ENCODE measurements at places on chromosomes 3 and 15. TPM values are rescaled to one million over a fixed set of nuclear protein-coding genes. Genes with fewer than 3 reads are reported as not detected.

The LRRIQ4 gene
- total RNA-seq, result not detected

The SLC41A3 gene
- total RNA-seq, result 26.1 TPM

The NANOGP8 gene
- total RNA-seq, result 0.89 TPM

The PRRT3 gene
- 1.2 TPM for total RNA-seq

The KLHL40 gene
- total RNA-seq, result 13.4 TPM

The IQCF5 gene
- total RNA-seq, result not detected

The MAGEL2 gene
- 2.8 TPM for total RNA-seq

The ALS2CL gene
- 21.0 TPM for total RNA-seq

DNA sequence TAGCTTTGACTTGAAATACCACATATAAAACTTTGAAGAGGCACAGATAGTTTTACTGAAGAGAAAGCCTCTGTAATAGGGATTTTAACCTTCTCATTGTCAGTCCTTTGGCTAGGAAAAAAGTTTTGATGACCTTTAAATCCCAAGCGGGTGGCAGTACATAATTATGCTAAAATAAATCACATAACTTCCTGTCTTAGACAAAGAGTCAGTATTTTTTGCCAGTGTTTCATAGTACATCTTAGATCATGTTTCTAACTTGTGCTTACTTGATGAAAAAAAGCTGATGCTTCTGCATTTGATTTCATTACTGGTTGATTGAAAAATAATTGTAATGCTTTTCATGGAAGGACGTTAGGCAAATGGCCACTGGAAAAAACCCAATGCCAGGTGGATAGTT lies 5.8 kb downstream of the ST3GAL6 start:
- no peak for DNase-seq

- no peak for DNase-seq
Observed at GRCh38 chr3:127903611-127904375, 11.2 kb upstream of the KBTBD12 start.

GRCh38 chr3:167289435-167289834 lies 90.7 kb downstream of the ZBBX start:
- DNase-seq, result no peak

DNA sequence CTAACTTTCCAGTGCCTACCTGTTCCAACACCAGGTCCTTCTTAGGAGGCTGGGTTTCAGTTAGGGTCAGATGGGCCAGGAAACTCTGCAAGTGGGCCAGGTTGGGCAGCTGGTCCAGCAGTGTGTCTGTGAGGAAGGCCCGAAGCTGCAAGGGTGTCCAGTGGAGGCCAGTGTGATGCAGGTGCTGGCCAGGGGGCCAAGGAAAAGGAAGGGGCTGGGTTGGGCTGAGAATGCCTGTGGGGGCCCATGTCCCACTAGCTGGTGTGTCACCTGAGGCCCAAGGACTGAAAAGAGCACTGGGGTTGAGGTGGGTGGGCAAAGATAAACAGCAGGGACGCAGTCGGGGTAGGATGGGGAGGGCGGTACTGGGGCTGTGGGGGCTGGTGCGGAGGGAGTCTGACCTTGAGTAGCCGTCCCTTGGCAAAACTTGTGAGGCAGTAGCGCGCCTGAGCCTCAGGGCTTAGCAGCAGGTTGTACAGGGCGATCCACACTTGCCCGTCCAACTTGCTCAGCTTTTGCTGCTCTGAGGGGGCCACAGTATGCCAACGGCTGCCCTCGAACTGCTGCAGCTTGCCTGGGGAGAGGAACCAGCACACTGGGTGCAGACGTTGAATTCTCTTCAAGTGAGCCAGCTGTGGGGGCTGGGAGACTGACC lies 1.5 kb upstream of the RASSF1 start:
- DNase-seq, result no peak

GRCh38 chr3:32706348-32707025 lies 21.5 kb downstream of the CNOT10 start:
- no peak for DNase-seq

DNA sequence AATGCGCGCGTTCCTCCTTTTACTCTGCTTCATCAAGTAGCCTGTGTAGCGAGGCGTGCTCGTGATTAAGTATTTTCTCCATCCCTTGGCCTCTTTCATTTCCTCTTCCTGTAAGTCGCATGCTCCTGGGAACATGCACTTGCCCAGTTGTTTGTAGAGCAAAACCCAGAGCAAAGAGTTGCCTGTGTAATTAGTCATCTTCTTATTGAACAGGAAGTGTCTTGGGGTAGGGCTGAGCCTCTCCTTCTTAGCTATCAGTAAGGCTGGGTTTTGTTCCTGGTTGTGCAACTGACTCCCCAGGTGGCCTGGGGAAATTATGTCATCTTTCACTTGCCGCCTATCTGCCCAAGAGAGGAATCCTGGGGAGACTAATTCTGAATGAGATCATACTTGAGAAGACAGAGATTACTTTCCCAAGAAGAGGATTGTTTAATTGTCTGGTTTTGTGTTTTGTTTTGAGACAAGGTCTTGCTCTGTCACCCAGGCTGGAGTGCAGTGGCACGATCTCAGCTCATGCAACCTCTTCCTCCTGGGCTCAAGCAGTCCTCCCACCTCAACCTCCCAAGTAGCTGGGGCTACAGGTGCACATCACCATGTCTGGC lies 14.9 kb downstream of the LIPH start:
- peak; percentile 2 for DNase-seq

DNA sequence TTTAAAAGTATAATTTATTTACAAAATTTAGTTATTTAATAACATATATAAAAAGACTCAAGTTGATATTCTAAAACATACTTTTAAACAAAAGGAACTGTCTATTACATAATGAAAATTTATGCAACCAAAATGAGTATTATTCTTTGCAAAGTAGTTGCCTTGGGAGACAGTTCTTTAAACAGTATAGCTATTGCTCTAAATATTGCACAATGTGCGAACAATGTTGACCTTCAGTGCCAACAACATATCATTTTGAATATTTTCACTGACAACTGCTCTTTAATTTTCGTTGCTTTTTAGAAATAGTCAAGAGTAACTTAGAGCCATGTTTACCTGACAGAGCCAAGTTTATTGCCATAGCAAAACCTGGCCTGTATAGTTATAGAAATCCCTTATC lies 124.9 kb downstream of the ZBTB20 start:
- DNase-seq, result no peak

GRCh38 chr3:17800232-17800631 lies 57.8 kb upstream of the TBC1D5 start:
- no peak for DNase-seq

GRCh38 chr3:8399686-8400085 lies 101.9 kb upstream of the LMCD1 start:
- no peak for DNase-seq

DNA sequence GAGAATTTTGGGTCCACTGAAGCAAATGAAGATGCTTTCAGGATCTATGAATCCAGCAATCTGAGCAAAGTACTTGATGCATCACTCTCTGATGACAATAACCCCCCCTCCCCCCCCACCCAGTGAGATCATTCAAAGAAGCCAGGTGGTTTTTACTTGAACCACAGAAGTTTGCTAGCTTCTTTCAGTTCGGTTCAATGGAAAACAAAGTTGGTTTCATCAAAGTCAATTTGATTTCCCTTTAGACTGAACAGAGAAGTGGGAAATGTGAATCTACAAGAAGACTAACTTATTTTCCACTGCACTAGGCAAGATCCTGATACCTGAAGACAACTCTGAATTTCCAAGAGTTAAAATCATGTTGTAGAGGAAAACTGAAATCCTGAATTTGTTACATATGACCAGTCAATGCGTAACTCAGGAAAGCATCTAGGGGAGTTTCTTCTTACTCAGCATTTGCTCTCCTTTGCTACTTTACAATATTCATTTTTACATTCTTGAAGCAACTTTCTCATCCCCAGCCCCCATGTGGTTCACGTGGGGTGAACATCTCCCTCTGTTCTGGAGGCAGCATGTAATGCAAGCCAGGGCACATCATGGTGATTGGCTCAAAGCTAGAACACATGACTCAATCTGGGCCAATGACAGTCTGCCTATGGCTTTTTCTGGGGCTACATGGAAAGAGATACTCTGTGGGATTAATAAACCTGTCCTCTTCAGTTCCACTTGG lies 572.6 kb downstream of the FOXP1 start:
- DNase-seq, result no peak

- DNase-seq, result no peak
Observed at GRCh38 chr3:167318306-167318705, 61.8 kb downstream of the ZBBX start.

DNA sequence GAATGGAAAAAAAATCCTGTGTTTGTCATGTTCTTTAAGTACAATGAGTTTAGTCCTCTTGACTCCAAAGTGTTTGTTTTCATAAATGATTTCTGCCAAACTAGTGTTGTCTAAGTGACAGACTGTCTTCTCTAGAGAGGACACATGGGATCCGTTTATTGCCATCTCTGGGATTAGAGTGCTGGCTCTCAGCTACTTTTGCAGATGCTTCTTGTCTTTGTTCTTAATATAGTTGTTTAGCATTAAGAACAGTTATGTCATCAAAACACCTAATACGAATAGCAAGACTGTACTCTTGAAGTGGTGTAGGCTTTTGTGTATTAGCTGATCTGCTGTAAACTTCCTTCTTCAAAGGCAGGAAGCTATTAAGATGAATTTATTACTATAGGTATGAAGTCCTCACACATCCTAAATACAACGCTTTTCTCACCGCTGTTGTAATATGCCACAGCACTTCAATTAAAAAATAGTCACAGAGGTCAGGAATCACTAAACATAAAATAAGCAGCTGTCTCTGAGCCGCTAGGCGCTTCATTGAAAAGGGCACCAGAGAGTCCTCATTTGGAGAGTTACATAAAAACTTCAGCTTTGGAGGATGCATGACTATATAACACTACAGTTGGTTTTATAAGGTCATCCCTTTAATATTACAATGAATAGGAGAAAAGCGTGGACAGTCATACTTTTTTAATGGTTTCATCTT lies 128.3 kb upstream of the ZNF385D start:
- peak; percentile 49 for DNase-seq

DNA sequence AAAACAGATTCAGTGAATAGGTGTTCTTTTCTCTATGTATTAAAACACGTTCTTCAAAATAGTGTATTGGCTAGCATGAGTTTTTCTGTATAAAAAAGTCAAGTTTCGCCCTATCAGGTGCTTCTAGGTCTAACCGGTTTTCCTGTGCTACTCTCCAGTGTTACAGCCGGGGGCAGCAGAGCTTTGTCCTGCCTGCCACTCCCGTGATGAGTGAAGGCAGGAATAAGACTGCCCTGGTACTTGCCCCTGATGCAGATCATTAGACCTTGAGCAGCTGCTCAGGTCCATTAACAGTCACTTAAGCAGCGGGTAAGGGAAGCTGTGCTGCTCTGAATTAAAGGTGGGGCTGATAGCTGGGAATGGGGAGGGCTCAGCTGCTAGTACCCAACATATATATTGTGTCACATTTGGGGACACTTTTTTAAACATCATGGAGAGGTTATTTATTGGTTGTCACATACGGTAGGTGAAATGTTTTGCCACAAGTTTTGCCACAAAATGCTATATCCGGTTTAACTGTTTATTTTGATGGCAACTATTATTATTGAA lies 1.3 kb upstream of the UNC13C start:
- no peak for DNase-seq

DNA sequence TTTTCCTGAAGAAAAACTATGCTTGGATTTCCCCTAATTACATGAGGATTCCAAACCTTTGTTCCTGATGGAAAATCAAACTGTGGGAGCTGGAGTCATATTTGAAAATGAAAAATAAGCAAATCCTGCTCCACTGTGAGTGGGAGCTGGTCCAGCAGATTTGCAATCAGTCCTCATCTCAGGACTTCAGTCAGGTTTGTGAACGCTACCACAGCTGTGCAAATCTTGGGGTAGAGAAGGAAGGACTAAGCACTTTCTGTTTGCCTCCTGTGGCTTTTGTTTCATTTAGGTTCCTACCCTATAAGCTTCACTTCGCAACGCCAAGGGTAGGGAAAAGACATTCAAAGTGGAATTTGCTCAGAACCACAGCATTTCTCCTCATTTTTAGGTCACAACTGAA lies 238.2 kb downstream of the TUSC7 start:
- no peak for DNase-seq

DNA sequence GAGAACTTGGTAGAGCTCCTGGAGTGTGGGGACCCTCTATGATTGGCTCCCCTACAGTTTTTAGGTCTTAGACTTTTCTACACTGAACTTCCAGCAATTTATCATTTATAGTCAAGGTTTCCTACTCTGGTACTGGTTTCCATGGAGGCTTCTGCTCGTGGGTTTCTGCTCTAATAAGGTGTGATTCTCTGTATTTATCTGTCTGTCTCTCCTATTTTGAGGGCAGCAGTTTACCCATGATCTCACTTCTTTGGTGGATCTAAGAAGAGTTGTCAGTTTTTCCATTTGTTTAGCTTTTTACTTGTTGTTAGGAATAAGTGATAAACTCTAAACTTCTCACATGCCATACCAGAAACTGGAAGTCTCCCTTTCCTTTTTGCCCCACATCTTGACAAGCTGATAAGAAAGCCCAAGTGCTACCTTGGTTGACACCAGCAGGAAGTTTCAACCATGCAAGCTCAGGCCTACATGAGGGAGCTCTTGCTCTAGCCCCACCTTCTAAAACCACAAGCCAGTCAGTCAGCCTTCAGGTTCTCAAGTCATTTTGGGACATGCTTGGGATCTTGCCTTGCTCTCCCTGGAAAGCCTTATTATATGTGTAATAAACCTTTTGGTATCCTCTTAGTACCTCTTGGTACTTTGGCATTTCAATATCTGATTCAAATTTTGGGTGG lies 10.0 kb downstream of the TIMMDC1 start:
- DNase-seq, result no peak

GRCh38 chr3:11482021-11482420 lies 161.7 kb downstream of the VGLL4 start:
- peak; percentile 30 for DNase-seq

GRCh38 chr15:73867956-73868355 lies 5.4 kb upstream of the TBC1D21 start:
- no peak for DNase-seq

DNA sequence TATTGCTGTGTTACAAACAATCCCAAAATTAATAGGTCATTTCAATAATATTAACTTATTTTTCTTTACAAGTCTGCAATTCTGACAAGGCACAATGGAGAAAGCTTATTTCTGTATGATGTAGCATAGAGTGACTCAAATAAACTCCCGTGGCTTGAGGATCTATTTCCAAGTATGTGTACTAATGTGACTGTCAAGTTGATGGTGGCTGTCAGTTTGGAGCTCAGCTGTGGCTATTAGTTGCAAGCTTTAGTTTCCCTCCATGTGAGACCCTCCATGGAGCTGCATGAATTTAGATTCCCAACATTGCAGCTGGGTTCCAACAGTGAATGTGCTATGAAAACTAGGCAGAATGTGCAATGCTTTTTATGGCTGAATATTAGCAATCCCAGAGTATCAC lies 515.5 kb upstream of the GBE1 start:
- no peak for DNase-seq

DNA sequence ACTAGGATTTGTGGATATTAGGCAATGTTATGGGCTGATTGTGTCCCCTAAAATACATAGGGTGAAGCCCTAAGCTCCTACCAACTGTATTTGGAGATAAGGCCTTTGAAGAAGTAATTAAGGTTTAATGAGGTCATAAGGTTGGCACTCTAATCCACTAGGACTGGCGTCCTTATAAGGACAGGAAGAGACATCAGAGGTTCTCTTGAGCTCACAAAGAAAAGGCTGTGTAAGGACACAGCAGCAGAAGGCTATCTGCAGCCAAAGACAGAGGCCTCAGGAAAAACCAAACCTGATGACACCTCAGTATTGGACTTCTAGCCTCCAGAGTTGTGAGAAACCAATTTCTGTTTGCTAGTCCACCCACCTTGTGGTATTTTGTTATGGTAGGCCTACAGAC lies 416.7 kb downstream of the ZBTB20 start:
- no peak for DNase-seq

GRCh38 chr15:68425428-68426060 lies 6.4 kb downstream of the ITGA11 start:
- DNase-seq, result peak; percentile 19

GRCh38 chr3:195348426-195349115 lies 77.6 kb upstream of the XXYLT1 start:
- peak; percentile 43 for DNase-seq

- DNase-seq, result no peak
Observed at GRCh38 chr3:66312039-66312438, 91.2 kb downstream of the SLC25A26 start.

Measured in skin of body (tissue), 3 donors.